ENCODE measurements at places on chromosomes 7 and 10.

DNA sequence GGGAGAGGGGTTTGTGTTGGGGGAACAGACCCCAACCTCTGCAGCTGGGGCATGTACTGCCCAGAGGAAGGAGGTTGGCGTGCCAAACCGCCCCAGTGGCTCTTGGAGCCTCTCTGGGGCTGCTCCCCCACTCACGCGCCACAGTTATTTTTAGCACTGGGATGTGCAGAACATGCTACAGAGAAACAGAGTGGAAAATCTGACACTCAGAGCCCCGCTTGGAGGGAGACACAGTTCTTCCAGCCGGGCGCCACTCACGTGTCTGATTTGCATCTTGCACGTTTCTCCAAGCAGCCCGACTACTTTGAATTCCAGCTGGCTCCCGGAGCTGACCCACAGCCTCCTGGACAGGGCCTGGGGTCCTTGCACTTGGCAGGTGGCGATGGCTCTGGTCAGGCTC, 182.0 kb downstream of the RPS24 start:
- DNase-seq: no peak

DNA sequence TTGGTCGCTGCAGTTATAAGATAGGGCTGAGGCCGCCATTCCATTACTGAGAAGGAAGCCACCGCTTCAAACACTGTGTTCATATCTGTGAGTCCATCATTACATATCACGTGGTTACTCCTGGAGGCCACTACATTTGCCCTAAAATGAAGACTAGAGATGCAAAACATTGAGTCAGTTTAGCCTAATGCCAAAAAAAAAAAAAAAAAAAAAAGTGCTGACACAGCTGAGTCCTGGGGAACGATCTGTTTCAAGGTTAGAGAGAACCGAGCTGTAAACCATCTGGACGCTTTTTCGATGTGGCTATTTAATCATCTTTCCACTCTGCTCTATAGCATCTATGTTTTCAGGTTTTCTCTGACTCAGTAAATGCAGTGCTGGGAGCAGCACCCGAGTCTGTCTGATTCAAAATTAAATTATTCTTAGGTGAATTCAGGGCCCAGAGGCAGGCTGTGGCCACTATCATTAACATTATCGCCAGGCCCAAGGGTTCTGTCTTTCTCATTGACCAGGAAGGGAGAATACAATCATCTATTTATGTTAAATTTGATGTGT, 449.1 kb downstream of the PAXIP1 start:
- no peak for DNase-seq

DNA sequence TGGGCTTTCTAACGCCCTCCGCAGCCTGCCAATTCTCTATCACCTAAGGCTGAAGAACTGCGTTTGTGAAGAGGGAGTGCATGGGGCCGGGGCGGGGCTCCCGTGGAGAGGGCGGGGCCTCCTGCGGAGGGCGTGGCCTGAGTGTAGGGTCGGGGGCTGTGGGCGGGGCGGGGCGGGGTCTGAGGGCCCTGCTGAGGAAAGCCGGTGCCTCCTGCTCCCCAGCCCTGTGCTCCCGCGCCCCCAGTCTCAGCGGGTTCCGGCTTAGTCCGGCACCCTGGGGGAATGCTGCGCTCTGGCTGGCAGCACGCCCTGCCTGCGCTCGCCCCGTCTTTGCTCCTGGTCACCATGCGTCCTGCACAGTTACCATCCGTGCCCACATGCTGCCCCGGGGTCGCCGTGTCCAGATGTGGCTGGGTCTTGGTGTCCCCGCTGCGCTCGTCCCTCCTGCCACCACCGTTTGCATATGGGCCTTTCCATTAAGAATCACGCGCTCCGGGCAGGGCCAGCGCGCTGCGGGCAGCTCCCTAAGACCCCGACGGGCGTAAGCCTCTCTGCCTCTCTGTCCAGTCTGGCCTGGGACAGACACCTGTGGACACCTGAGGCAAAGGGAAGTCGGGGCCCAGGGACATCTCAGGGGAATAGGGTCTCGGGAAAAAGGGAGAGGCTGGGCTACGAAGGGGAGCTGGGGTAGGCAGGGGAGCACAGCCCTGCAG, 144.0 kb upstream of the RET start:
- DNase-seq: no peak

DNA sequence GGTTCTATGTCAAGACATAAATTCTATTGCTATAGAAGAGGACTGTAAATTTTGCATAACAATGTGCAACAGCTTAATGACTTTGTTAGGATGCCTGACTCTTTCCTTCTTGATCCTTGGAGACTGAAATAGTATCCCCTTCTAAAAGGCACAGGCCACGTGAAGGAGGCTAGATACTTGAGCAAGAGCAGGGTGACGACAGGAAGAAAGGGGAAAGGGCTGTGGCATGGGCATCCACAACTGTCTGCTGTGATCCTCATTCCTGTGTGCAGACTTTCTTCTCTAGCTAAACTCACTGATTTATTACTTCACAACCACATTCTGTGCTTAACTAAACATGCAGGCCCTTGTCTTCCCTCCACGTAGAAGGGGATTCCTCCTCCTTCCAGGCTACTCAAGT, 1111.8 kb upstream of the C7orf33 start:
- DNase-seq: no peak

GRCh38 chr7:155743177-155743576, 69.1 kb downstream of the SHH start:
- DNase-seq: no peak

GRCh38 chr10:57098146-57098545, 737.1 kb upstream of the ZWINT start:
- no peak for DNase-seq

DNA sequence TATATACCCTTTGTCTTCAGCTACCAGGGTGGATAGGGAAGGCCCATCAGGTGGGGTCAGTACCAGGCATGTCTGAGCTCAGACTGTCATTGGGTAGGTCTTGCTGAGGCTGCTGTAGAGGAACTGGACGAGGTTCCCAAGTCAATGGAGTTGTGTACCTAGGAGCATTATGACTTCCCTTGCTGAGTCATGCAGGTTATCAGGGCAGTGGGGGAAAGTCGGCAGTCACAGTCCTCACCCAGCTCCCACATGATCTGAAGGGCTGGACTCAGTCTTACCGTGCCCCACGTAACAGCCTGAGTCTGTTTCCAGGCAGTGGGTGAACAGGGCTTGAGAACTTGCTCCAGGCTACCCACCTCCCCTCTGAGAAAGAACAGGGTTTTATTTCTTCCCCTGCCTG, 260.8 kb upstream of the COBL start:
- DNase-seq: no peak

DNA sequence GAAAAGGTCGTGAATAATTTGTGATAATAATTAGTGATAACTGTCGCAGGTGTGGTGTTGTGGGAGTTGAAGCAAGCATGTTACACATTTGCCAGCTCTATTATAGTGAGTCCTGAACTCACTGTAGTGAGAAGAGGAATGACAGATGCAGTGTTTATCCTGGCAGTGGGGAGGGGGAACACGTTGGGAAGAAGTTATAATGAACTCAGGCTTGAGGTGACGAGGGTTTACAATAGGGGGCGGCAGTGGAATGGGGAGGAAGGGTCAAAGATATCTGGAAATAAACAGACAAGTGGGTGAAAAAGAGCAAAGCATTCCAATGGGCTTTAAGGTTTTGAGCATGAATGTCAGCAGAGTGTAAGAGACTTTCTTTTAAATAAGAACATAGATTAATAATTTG, 49.6 kb downstream of the ITPRID1 start:
- DNase-seq: no peak

- DNase-seq: no peak
Measured at GRCh38 chr7:3710122-3710521, 409.1 kb downstream of the SDK1 start.

- no peak for DNase-seq
Measured at GRCh38 chr7:102064361-102065025, 222.2 kb upstream of the SH2B2 start.

DNA sequence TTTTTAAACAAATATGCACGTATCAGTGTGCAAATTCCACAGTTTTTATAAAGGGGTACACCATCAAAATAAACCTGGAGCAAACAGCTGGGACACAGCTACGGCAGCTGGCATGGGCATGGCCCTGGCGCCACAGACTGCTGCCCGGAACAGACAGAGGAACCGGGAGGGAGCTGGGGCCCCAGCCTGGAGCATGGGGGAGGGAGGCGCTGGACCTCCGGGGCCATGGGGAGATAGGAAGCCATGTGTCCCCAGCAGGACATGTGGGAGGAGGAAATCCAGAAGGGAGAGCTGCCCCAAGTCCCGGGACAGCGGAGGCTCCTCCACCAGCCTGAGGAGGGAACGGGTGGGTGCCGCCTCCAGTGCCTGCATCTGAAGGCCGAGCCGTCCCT, 180.1 kb downstream of the MAD1L1 start:
- DNase-seq: no peak

DNA sequence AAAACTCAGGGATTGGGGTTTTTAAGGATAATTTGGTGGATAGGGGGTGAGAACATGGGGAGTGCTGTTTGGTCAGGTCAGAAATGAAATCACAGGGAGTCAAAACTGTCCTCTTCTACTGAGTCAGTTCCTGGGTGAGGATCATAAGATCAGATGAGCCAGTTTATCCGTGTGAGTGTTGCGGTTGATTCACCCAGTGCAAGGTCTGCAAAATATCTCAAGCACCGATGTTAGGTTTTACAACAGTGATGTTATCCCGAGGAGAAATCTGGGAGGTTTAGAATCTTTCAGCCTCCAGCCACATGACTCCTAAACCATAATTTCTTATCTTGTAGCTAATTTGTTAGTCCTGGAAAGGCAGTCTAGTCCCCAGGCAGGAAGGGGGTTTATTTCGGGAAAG, 31.7 kb upstream of the AGR2 start:
- no peak for DNase-seq

DNA sequence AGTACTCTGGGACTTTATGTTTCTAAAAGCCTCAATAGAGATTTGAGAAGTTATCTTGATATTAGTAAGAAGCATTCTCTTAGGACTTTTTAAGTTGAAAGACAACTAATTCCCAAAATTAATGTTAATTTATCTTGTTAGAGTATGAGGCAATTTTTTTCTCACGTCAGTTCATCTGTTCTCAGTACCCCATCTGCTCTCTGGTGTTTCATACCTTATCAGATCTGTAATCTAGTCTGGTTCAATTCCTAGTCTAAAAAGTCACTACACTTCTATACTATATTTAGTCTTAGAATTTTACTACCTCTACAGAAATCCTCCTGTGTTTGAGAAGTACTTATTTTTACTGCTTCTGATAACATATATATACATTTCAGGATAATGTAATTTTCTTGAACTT, 66.1 kb downstream of the LRGUK start:
- DNase-seq: no peak

DNA sequence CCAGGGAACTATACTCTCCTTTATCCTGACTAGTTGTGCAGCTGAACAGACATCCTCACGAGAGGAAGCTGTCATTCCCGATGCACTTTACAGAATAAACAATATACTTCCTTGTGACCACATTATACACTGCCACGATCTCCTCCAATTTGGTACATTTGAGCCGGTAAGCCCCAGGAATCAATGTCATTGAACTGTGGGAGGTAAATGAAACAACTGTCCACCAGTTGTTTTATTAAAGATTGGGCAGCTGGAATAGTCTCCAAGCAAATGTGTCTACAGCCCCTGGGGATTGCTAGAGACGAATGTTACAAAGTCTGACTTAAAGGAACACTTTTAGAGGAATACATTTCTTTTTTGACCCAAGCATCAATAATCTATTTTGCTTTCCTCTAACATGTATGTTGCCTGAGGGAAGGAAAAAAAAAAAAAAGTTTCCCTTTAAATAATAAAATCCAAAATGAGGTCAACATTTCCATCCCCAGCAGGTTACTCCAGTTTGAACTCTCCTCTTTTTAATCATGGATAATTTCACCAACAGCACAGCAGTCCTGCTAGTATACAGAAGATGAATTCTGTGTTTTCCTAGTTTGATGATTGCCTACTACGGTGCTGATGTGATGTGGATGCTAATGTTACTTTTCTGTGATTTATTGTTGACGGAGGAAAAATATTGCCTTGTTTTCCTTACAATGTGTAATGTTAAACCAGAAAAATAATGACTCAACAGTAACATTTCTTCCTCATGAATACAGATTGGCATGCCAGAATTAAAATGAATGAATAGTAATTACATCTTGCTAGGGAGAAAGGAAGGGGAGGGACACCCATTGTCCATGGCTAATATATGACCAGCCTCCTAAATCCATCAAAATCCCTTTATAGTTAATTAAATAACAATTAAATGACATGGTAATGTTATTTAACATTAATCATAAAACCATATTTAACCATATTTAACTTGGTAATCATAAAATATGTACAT, 360.9 kb downstream of the NEBL start:
- no peak for DNase-seq

DNA sequence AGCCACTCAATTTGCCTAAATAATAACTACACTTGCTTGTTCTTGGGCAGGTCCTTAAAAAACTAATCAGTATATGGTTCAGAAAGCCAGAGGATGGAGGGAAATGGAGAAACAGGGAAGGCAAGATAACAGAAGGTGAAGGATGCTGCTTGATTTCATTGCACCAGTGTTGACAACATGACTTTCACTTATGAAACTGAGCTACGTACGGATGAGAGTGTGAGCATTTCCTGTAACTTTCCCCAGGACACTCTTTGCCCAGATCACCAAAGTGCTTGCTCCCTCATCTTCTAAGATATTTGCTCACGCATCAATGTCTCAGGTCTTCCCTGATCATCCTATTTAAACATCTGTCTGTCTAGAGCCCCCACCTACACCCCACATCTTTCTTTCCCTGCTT, 37.4 kb downstream of the SLC35B4 start:
- DNase-seq: no peak

DNA sequence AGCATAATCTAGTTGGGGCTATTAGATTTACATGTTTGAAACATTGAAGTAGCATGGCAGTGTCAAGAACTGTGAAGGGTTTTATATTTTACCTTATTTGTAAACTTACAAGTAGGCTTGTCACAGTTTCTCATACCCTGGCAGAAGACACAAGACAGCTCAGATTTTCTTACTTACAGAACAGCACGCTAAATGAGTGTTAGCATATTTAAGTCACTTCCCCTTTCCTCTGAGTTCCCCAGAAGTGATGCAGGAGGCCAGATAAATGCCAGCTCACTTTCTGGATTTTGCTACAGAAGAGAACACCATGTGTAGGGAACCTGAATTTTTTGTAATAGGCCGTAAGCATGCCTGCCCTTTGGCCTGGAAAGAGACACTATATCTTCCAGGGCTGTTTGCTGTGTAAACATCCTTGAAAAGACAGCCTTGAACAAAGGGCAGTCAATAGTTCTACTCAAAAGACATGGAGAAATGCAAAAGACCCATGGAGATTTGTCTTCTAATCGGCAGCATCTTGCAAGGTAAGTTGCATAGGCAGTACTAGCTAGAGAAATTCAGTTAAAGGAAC, 279.1 kb downstream of the PHF14 start:
- no peak for DNase-seq
